ENCODE measurements at places on chromosomes 2 and 18. TPM values are rescaled to one million over a fixed set of nuclear protein-coding genes. Genes with fewer than 3 reads are reported as not detected.

GRCh38 chr2:220356076-220356475 is 728.6 kb downstream of the SLC4A3 start:
- no peak for DNase-seq

Gene CRYGC
- not detected for polyA plus RNA-seq

DNA sequence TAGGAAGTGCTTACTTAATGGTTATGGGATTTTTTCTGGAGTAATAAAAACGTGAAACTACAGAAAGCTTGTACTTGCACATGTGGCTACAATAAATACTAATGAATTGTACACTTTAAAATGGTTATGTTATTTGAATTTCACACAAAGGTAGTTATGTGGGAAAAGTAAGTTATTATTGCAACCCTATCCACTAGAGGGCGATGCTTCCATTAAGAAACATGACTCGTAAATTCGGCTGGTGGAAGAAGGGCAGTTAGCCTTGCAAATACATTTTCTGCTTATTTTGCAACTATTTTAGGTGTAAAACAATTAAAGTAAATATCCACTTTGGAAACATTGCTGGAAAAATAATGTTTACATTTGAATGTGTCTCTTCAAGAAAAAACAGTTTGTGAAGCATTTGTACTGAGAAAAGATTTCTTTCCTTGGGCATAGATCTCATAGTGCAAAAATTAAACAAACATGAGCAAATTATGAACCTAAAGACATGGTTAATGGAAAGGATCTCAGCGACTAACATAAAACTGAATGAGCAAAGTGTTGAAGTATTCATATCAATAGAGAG is 68.1 kb upstream of the CSRNP3 start:
- DNase-seq: peak; percentile 75

DNA sequence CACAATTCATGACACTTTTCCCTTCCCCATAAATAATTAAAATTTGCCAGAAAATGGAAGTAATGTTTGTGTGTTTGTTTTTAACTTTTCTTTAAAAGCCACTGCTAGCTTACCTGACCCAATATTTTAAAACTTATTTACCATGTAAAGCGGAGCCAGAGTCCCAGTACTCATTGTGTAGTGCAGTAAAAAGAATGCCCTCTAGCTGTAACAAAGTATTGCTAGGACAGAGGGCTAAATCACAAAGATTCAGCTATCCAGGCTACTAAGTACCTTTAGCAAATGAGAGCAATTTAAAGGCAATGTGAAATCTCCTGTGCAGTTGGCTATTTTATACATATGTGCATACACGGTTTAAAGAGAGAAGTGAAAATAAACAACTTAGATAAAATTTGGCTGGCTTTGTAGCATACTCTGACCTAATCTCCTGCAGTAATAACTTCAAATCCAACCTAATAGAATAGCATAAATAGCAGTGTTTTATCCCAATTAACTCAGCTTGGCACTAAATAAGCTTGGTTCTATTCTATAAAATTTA is 997.4 kb upstream of the PIK3C3 start:
- DNase-seq: no peak

GRCh38 chr2:8004250-8004681 is 677.6 kb upstream of the ID2 start:
- DNase-seq: no peak

Gene ABCB6
- polyA plus RNA-seq: 15.3 TPM

Gene IL1R2
- not detected for polyA plus RNA-seq

DNA sequence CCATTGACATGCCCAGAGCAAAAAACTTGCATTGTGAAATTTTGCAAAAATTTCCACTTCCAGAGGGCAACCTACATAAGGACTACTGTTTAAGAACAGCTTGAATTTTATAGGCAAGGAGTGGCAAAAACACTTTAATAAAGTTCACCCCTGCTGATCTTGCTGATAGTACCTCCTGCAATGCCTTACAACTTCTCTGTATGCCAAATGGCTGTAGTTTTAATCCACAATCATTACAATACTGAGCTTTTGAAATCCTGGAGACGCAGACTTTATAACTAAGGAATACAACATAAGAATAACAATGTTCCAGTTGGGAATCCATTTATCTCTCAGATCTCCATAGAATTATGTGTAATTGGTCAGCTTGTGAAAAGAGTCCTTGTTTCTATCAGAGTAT is 247.5 kb downstream of the KCNJ3 start:
- no peak for DNase-seq

DNA sequence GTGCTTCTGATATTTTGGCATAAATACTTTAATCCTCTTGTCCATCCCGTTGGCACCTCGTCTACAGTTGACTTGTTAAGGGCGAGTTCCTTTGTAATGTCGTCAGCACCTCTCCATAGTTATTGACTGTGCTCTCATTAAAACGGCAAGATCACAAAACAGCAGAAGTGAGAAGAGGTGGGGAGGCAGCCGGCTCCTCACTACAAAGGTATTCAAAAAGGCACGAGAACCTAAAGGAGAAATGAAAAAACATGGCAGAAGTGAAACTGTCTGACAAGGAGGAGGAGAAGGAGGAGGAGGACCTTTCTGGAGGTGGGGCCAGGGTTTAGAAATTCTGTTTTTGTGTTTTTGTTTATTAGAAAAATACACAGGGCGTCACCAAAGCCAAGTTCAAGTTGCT is 235.6 kb downstream of the BCL11A start:
- DNase-seq: peak; percentile 87
